Immature natural killer cell (primary cell): ENCODE measurements at places on chromosomes 13 and 19. TPM values are rescaled to one million over a fixed set of nuclear protein-coding genes. Genes with fewer than 3 reads are reported as not detected.

The FCER2 gene
- 0.29 TPM for polyA plus RNA-seq

The NAT14 gene
- polyA plus RNA-seq: not detected

The IGFL3 gene
- not detected for polyA plus RNA-seq

The ZNF728 gene
- not detected for polyA plus RNA-seq

The ZNF667 gene
- 0.32 TPM for polyA plus RNA-seq

DNA sequence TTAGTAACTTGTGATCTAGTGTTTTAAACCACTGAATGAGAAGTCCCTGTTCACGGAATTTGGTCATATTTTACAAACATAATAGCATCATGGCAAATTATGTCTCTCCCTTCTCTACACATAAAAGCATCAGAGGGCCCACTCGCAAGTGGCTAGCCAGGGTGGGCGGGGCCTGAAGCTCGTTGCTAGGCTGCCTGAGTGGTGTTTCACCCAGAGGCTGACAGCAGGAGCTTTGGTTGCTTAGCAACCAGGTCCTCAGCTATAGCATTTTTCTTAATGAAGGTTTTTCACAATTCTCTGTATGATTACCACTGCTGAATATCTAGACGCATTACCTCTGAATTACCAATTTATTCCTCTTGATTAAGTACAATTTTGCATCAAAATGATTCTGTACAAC lies 126.5 kb downstream of the NALCN start:
- no peaks in the 10 kb centered on the region for H3K4me1 ChIP-seq
- DNase-seq: no peak

DNA sequence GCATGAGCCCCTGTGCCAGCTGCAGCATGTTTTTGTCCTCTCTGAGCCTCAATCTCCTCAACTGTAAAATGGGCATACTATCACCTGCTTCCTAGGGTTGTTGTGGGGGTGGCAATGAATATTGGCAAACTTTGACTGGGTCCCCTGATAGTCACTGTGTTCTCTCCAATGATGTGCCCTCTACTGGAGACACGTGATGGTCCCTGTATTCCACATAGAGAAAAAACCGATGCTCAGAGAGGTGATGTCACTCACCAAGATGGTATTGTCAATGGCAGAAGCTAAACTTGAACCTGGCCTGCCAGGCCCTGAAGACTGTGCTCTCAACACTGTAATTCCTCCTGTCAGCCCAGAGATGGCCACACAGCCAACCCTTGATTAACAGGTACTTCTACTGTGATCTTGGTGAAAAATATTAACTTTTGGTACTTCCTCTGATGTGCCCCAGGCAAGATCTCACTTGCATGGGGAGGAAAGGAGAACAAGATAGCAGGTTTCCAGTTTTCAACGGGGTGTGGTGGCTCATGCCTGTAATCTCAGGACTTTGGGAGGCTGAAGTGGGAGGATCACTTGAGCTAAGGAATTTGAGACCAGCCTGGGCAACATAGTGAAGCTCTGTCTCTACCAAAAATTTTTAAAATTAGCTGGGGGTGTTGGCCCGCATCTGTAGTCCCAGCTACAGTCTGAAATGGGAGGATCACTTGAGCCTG lies 3.6 kb downstream of the CEACAM20 start:
- H3K4me1 ChIP-seq: no peaks in the 10 kb centered on the region
- H3K27me3 ChIP-seq: peaks cover 5% of the 10 kb centered on the region
- no peaks in the 10 kb centered on the region for H3K36me3 ChIP-seq
- H3K4me3 ChIP-seq: no peak overlapping the region

DNA sequence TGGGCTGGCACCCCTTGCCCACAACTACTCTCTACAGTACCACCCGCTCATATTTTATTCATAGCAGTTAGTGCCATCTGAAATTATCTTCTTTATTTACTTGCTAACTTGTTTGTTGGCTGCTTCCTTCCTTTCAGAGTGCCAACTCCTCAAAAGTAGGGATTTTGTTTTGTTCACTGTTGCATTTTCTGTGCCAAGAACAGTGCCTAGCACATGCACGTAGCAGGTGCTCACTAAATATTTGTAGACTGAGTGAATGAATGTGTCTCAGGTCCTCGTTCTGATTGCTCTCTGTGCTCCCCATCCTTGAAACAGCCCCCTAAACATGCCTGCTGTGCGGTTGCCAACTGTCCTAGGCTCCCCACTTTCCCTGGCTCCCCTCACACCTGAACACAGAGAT lies 1.5 kb downstream of the GIPC1 start:
- peak overlapping the region; percentile 69 for H3K4me3 ChIP-seq
- peaks cover 24% of the 10 kb centered on the region for H3K4me1 ChIP-seq
- no peak for DNase-seq
- peak overlapping the region; percentile 79 for H3K27ac ChIP-seq
- peaks cover 3% of the 10 kb centered on the region for H3K36me3 ChIP-seq

DNA sequence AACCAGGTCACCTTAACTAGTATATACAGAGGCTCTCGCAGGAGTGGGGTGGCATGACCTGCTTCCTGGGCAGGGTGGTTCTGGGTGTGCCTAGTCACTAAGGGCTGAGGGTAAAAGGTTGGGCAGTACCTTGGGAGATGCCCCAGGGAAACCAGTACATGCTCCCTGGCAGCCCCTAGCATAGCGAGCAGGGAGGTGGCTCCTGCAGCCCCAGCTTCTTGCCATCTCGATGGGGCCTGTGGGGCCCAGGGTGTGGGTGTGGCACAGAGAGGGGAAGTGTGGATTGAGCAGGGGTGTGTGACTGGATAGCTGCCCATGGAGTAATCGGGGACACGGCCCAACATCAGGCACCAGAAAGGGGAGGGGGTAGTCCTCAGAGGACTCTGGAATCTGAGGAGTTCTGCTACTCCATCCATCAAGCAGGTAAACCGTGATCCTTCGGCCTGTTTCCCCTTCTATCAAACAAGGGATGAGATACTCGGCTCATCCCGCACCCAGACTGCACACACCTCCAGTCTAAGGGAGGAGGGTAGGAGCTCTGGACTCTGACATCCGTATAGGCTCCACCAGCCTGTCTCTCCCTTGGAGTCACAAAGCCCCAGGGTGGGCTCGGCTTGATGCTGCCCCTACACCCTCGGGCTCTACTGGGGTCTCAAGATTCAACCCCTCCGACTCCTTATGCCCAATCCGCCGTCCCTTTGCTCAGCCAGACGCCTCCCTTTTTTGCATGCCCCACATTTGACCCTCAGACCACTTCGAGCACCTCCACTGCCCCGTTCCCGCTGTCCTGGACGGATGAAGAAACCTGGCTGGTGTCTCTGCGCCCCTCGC lies 1.1 kb downstream of the ZBTB45 start:
- H3K4me1 ChIP-seq: peaks cover 34% of the 10 kb centered on the region
- peak overlapping the region; percentile 91 for H3K4me3 ChIP-seq
- DNase-seq: no peak
- H3K36me3 ChIP-seq: peaks cover 5% of the 10 kb centered on the region
- peak overlapping the region; percentile 98 for H3K27ac ChIP-seq

DNA sequence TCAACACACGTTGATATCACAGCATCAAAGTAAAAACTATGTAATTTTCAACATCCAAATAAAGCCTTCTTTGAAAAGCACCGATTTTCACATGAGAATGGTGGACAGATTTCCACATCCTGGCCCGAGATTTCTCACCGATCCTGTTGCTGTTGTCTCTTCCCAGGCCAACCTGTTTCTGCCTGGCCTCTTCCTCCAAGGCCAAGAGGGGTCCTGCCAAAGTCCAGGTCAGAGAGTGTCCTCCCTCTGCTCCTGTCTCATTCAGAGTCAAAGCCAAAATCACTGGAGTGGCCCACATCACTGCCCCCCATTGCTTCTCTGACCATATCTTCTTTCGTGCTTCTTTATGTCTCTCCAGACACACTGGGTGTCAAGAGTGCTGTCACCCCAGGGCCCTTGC lies 49.5 kb downstream of the CHST8 start:
- no peaks in the 10 kb centered on the region for H3K4me1 ChIP-seq
- DNase-seq: no peak
- peaks cover 2% of the 10 kb centered on the region for H3K27me3 ChIP-seq
- H3K27ac ChIP-seq: no peak overlapping the region
- H3K36me3 ChIP-seq: no peaks in the 10 kb centered on the region

DNA sequence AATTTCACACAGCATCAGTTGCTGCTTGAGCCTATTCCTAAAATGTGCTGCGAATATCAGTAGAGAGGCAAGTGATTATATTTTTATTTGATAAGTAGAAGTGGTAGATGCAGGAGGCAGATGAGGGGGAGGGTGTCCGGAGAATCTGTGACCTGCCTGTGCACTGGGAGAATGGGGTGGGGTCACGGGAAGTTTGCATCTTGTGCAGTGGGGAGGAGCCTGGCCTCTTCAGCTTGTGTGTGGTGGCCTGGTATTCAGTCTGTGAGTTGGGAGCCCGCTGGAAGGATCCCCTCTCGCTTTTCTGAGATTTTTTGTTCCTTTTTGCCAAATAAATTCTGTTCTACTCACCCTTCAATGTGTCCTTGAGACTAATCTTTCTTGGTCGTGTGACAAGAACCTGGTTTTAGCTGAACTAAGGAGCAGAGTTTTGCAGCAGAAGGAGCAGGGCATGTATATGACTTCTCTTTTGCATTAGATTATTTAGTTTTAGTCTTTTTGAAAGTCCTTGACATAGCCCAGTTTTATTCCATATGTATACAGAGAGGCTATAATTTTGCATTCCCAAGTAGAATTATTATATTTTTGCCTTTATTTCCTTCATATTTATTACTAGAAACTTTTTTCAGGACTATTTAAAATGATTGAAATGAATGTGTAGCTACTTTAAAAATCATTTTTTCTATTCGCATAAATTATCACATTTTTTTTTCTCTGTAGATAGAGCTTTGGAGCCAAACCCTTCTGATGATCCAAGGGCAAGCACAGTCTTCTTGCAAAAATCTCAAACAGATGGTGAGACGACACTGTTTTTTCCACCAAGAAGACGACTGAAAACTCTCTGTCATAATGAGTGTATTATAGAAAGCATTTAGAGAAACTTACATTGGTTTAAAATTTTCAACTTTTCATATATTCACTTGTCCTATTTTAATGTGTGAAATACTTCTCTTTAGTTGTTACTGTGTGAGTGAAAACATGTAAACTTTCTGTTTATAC lies 1257.2 kb downstream of the UQCRFS1 start:
- H3K27me3 ChIP-seq: no peaks in the 10 kb centered on the region
- no peak overlapping the region for H3K27ac ChIP-seq
- no peaks in the 10 kb centered on the region for H3K4me1 ChIP-seq
- no peaks in the 10 kb centered on the region for H3K36me3 ChIP-seq

DNA sequence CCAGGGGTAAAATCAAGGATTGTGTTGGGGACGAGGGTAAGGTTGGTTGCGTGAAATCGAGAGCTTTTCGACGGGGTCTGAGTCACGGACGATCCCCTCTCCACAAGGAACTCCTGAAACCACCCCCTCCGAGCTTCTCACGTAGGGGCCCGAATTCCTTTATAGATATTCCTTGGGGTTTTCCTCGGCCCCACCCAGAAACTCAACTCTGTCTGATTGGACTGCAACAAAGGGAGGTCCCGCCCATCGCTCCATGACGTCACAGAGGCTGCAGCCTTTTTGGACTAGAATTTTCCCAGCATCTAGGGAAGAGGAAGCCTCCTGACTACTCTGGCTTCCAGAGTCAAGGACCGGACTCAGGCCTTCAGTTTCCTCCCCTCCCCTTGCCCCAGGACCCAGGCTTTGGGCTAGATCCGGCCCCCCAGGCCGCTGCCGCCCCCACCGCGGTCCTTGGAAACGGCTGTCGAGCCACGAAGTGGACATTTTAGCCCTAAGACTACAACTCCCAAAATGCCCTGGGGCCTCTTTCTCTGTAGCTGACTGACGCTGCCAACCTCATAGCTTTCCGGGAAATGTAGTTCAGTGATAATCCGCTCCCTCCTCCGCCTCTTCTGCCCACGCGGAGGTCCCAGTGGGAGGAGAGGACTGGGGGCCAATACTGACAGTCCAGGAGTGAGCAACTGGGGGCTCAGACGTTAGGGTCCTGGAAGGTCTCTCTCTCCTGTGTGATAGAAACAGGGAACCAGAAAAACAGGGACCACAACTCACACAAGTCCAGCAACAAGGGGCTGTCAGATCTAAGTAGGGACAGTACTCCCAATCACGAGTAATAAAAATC lies at the start of gene IZUMO1:
Gene IZUMO1, minus strand, starts transcription at position 172 of the 838 bp plus-strand sequence. CDS start 1,050 bp downstream, outside the sequence.
- peak; percentile 41 for DNase-seq
- H3K27me3 ChIP-seq: peaks cover 13% of the 10 kb centered on the region
- no peak within 1 kb of the TSS for H3K4me3 ChIP-seq
- no peak within 1 kb of the TSS for H3K27ac ChIP-seq
- H3K4me1 ChIP-seq: peaks cover 8% of the 10 kb centered on the region
- no peaks in the 10 kb centered on the region for H3K36me3 ChIP-seq

GRCh38 chr13:110925023-110925612 lies 10.2 kb upstream of the ANKRD10 start:
- peaks cover 39% of the 10 kb centered on the region for H3K27me3 ChIP-seq
- H3K4me1 ChIP-seq: no peaks in the 10 kb centered on the region
- no peak overlapping the region for H3K4me3 ChIP-seq
- peak; percentile 24 for DNase-seq
- H3K27ac ChIP-seq: no peak overlapping the region
- no peaks in the 10 kb centered on the region for H3K36me3 ChIP-seq

GRCh38 chr13:28171266-28171665 lies 32.9 kb downstream of the PAN3 start:
- no peak for DNase-seq
- peaks cover 56% of the 10 kb centered on the region for H3K4me1 ChIP-seq
- H3K27ac ChIP-seq: no peak overlapping the region
- H3K4me3 ChIP-seq: no peak overlapping the region
- H3K27me3 ChIP-seq: no peaks in the 10 kb centered on the region

DNA sequence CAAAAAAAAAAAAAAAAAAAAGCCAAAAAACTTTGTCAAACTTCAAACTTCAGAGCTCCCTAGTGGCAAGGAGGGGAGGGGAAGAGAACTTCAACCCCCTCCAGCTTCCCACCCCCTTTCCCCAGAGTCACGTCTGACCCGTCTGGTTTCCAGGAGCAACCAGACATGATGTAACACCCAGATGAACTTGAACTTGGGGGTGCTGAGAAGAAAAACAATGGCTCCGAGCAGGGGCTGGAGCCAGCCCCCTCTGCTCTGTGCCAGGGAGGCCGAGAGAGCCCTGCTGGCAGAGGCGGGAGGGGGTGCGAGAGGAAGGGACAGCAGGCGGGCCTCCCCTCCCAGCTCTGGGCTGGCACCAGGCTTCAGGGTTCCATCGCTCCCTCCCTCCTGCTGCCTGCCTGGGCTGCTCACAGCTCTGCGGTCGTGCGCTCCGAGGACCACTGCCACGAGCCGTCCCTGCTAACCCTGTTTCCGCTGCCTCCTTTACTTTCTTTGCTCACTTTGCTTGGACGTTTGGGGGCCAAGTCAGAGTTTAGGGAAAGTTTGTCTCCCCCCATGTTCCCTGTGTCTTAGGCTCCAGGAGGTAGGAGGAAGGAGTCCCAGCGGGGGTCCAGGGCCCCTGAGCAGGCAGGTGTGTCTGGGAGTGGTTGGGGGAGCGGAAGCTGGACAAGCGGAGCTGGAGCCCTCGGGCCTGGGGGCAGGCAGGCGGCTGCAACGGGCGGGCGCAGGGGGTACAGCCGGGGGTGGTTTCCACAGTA lies 11.1 kb downstream of the LYL1 start:
- no peak overlapping the region for H3K27ac ChIP-seq
- peaks cover 21% of the 10 kb centered on the region for H3K27me3 ChIP-seq
- H3K36me3 ChIP-seq: no peaks in the 10 kb centered on the region
- H3K4me3 ChIP-seq: no peak overlapping the region

GRCh38 chr13:109346060-109346459 lies 440.3 kb downstream of the IRS2 start:
- no peak overlapping the region for H3K4me3 ChIP-seq
- no peaks in the 10 kb centered on the region for H3K36me3 ChIP-seq
- no peak overlapping the region for H3K27ac ChIP-seq
- DNase-seq: no peak
